Stimulated activated CD4-positive, alpha-beta T cell treated with anti-CD3 and anti-CD28 coated beads, TNF-alpha, amount 100 ng/mL, for 24 hours (primary cell): ENCODE measurements at places on chromosomes 3 and 15.

DNA sequence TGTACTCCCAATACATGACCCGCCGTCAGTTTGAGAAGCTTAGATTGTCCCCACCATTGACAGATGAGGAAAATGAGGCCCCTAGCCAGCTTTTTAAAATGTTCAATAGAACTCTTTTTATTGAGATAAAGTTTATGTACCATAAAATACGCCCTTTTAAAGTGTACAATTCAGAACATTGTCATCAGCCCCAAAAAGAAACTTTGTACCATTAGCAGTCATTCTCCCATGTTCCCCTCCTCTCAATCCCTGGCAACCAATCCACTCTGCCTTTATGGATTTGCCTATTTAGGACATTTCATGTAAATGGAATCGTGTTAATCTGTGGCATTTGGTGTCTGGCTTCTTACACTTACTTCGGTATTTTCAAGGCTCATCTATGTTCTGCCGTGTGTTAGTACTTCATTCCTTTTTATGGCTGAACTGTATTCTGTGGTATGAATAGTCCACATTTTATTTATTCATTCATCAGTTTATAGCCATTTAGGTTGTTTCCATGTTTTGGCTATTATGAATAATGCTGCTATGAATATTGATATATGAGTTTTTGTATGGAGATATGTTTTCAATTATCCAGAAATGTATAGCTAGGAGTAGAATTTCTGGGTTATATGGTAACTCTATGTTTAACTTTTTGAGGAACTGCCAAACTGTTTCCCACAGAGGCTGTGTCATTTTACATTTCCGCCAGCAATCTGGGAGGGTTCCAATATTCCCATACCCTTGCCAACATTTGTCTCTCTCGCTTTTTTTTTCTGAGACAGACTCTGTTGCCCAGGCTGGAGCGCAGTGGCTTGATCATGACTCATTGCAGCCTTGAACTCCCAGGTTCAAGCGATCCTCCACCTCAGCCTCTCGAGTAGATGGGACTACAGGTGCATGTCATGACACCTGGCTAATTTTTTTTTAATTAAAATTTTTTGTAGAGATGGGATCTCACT, 15.3 kb upstream of the PTPN23 start:
- no peak for DNase-seq

- DNase-seq: no peak
These were observed 3.5 kb downstream of the MECOM start for GRCh38 chr3:169659820-169660674.

GRCh38 chr3:71512000-71512399, 71.5 kb downstream of the FOXP1 start:
- peak; percentile 23 for DNase-seq

- DNase-seq: no peak
These were observed 71.4 kb downstream of the TFDP2 start for GRCh38 chr3:142077859-142078500.

DNA sequence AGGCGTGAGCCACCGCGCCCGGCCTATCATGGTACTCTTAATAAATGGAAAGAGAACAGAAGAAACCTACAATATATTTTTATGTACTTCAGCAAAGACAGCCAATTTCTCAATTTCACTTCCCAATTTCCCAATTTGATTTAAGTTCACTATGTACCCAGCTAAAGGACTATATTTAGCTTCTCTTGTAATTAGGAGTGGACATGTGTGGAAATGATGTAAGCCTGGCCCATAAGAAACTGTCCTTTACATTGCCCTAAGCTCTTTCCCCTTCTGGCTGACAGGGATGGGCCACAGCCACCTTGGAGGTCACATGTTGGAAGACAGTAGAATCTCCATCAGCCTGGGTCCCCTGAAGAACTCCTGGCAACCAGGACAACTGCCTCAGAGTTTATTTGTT, 6.2 kb downstream of the TMEM39A start:
- no peak for DNase-seq

- no peak for DNase-seq
These were observed 44.8 kb upstream of the UBE2E1 start for GRCh38 chr3:23760871-23761373.
